ENCODE measurements at places on chromosomes 7 and 10. TPM values are rescaled to one million over a fixed set of nuclear protein-coding genes. Genes with fewer than 3 reads are reported as not detected.

POP7 gene
- 29.6 TPM for total RNA-seq

TWNK gene
- 11.4 TPM for total RNA-seq

EVX1 gene
- total RNA-seq = not detected

STRIP2 gene
- total RNA-seq = 71.4 TPM

OPN1SW gene
- total RNA-seq = not detected

CRHR2 gene
- total RNA-seq = not detected

TFPI2 gene
- total RNA-seq = not detected

SCRN1 gene
- total RNA-seq = 1.6 TPM

TUBB8 gene
- not detected for total RNA-seq

FAM25A gene
- not detected for total RNA-seq

PLEKHS1 gene
- not detected for total RNA-seq

CH25H gene
- 0.12 TPM for total RNA-seq

DYDC1 gene
- not detected for total RNA-seq

ANKRD61 gene
- not detected for total RNA-seq

CPA5 gene
- 0.74 TPM for total RNA-seq

OR9A2 gene
- not detected for total RNA-seq

MYOZ1 gene
- not detected for total RNA-seq

HOXA11 gene
- not detected for total RNA-seq

SEMA3A gene
- total RNA-seq = 2.7 TPM

- no peak for DNase-seq
Measured at GRCh38 chr10:68086011-68086410, 10.9 kb upstream of the HERC4 start.

DNA sequence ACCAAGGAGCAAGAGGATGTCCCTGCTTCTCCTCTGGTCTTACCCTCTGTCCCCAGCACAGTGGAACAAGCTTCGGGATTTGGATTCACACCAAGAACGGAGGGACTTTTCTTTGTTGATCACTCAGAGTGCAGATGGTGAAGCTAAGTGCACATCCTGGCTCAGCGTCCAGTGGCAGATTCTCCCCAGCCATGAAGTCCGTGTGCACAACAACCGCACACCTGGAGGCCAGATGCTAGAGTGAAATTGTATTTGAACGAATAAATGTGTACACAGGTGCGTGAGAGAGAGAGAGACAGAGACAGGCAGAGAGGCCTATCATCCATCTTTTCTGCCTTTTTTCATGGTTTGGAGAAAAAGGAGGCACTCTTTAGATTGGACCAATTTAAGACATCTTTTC, 31.5 kb downstream of the ASB13 start:
- no peak for DNase-seq

GRCh38 chr10:48449501-48450232, 143.2 kb downstream of the MAPK8 start:
- no peak for DNase-seq

- no peak for DNase-seq
Measured at GRCh38 chr7:110084181-110084807, 1006.6 kb upstream of the LRRN3 start.

- peak; percentile 86 for DNase-seq
Measured at GRCh38 chr7:63899691-63900393, 98.8 kb upstream of the ZNF722 start.

DNA sequence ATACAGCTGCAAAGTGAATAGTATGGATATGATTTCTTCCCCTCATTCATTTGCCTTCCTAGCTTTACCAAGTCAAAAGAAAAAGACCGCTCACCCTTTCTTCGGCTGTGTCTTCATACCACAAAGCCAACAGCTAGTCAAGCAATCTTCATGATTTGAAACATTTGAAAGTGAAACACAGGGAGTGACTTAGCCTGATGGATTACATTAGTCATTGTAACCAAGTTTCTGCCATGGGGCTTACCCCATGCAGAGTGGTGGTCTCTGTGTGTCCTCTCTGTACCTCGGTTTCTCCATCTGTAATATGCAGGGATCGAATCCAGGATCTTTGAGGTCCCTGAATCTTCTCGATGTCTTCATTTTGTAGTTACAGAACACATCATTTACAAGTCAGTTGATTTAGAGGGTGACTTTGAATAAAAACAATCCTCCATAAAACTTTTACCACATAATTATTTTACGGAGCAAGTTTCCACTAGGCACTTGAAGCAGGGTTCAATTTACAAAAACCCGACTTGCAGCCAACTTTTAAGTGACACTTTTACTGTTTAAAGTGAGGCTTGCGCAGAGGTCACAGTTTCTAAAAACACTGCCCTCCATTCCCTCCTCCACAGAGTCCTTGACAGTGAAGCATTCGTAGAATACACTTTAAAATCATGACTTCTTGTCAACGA, 2.2 kb upstream of the LGI1 start:
- DNase-seq = no peak

DNA sequence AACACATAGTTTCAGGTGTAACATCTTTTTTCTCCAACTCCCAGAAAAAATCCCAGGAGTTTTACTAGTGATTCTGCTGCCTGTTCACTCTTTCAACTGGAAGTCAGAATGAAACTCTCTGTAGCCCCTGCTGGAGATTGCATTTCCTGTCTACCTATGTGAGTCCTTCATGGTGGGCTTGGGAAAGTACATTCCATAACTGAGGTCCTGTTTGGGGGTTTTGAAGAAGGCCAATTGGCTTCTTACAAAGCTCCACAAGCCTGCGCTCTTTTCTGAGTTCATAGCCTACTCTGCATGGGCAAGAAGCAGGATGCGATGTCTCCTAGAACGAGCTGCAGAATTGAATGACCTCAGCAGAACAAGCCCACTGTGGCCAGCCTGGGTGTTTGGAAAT, 86.7 kb downstream of the LYZL2 start:
- no peak for DNase-seq

GRCh38 chr10:53716156-53716555, 943.6 kb upstream of the MBL2 start:
- DNase-seq = no peak

DNA sequence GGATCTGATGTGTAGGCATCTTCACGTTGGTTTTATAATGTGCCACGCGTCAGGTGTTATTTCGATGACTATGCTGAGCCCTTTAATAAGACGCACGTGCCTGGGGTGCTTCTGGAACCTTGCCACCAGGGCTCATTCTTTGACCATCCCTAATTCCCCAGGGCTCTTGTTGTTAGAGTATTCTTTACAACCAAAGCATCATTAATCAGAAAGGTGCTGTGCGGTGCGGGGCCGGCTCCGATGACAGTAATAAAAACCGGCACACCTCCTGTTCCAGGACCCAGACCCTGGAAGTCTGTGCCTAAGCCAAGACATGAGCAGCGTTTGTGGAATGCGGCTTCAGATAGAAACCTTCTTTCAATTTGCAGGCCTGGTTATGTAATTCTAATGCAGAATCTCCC, 58.4 kb downstream of the MGMT start:
- no peak for DNase-seq

- peak; percentile 74 for DNase-seq
Measured at GRCh38 chr10:79146611-79147130, 77.9 kb downstream of the ZMIZ1 start.

DNA sequence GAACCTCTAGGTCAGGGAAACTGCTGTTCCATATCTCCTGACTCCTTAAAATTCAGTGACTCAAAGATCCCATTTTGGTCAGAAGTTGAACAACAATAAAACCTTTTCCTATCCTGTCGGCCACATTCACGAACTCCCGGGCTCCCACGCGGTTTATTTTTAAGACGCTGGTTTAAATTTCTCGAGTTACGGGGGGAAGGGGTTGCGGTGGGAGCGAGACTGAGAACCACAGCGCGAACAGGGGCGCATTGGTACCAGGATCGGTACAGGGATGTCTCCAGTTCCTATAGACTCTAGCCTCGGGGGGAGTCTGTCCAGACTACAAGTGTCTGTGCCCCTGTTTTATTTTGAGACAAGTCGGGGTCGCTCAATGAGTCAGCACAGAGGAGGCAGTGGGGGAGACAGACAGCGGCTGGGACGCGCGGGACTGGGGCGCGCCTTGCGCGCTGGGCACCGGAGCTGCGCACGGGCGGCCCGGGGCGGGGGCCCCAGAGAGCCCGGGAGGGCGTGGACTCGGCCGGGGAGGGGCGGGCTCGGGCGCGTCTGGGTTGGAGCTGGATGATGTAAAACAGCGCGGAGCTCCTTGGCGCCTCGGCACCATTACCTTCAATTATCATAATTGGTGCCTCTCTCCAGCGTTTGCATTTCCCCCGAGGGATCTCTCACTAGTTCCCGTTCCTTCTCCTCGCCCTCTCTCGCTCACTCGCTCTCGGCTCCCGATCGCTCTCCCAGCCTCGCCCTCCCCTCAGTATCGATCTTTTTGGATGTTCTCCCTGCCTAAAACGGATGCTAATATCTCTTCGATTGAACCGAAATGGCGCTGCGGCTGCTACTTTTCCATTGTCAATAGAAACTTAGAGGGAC, 8.7 kb upstream of the BAMBI start:
- peak; percentile 75 for DNase-seq

- DNase-seq = no peak
Measured at GRCh38 chr7:14321947-14322346, 332.5 kb upstream of the ETV1 start.

GRCh38 chr10:71487726-71488125, 91.0 kb downstream of the CDH23 start:
- no peak for DNase-seq

DNA sequence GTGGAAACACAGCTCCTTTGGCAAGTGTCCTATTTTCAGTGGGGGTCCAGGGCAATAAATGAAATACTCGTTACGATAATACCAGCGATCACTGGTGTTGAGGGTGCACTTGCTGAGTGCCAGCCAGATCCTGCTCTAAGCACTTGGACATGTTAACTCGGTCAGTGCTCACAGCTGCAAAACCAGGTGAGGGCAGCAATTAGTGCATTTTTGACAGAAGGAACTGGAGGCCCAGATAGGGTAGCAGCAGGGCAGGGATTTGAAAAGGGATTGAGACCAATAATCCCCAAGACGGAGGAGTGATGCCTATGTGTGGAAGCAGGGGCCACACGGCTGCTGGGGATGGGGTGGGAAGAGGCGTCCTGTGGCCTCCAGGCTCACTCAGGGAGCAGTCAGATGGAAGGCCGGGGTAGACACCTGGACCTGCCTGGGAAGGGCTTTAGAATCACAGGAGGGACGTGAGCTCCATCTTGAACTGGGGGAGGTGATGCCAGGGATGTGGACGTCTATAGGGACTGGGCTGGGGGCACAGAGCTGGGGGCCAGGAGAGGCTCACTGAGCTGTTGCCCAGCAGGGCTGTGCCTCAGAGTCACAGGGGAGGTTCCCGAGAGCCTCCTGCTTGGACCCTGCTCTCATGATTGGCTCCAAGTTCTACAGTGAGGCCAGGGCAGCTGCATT, 14.3 kb downstream of the PTPRE start:
- DNase-seq = no peak

- no peak for DNase-seq
Measured at GRCh38 chr10:109922358-109922975, 844 bp downstream of the XPNPEP1 start.

GRCh38 chr7:7641129-7641663, 644 bp downstream of the UMAD1 start:
- DNase-seq = no peak

DNA sequence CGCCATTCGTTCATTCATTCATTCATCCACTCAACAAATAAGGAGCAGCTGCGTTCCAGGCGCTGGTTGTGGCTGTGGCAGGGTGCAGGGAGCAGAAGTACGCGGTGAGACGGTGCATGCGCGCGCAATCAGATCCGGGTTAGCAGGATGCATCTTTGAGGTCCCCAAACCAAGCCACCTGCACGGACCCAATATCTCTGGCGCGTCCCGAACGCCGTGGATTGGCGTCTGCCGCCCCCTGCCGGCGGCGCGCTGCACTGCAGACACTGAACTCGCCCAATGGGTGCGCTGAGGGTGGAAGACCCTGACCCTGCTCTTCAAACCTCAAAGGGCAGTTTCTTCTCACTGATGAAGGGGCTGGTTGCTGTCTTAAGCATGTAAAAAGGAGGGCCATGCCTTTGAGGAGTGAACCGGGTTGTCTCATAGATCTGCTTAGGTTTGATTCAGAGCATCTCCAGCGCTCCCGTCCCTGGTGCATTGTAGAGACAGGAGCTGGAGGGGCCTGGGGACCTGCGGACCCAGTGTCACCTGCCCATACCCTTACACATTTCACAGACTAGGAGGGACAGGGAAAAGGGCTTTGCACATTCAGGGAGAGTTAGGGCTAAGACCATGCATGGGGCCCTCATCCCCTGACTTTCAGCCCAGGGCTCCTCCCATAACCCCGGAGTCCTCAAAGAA, 102.5 kb downstream of the RAMP3 start:
- peak; percentile 75 for DNase-seq

DNA sequence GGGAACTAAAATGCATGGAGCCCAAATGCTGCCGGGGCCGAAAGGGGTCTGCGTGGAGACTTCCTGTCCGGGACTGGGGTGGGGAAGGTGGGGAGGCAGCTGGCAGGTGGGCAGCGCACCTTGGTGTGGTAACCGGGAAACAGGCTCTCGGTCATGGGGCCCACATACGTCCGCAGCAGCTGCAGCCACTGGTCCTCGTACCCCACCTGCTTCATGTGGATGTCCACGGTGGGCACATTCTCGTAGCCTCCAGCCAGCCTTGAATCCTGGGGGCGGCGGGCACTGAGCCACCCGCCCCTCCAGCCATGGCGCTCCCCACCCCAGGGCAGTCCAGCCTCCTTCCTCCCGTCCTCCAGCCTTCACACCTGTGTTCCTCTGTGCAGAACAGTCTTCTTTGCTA, 6.6 kb upstream of the MOGAT3 start:
- DNase-seq = no peak

DNA sequence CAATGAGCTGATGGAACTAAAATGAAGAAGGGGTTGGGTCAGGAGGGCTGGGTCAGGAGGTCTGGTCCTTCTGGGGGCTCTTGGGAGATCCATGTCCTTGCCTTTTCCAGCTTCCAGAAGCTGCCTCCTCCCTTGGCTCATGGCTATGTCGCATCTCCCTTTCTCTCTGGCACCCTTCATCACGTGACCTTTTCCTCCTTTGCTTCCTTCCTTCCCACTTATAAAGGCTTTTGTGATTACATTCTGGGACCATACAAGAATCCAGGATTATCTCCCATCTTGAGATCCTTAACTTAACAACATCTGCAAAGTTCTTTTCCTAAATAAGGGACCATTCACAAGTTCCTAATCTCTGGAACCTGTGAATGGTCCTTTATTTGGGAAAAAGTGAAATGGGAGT, 290.2 kb downstream of the GALNT17 start:
- DNase-seq = no peak

GRCh38 chr7:47596502-47597202, 14.7 kb upstream of the TNS3 start:
- no peak for DNase-seq

GRCh38 chr10:108319434-108320222, 1155.1 kb upstream of the SORCS1 start:
- DNase-seq = no peak

DNA sequence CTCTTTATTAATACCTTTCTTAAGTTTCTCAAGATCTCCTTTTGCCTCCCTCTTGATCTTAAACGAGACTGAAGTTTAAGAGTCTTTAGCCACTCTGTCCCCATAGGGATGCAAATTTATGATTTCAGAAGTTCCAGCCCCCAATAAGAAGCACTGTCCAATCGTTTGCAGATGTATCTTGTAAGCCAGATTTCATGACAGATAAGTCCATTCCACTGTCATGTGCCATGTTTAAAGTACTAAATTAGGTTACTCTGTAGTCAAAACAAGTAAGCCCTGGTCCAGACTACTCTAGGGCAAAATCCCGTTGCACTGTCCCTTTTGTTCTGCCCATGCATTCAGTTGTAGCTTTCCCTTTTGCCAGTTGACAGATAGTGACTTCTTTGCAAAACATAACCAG, 157.2 kb upstream of the KAT6B start:
- no peak for DNase-seq

GRCh38 chr7:69951458-69951857, 353.2 kb downstream of the AUTS2 start:
- DNase-seq = no peak

GRCh38 chr10:110492069-110492822, 5.5 kb upstream of the DUSP5 start:
- no peak for DNase-seq
